ENCODE measurements at places on chromosomes 2 and 18.

DNA sequence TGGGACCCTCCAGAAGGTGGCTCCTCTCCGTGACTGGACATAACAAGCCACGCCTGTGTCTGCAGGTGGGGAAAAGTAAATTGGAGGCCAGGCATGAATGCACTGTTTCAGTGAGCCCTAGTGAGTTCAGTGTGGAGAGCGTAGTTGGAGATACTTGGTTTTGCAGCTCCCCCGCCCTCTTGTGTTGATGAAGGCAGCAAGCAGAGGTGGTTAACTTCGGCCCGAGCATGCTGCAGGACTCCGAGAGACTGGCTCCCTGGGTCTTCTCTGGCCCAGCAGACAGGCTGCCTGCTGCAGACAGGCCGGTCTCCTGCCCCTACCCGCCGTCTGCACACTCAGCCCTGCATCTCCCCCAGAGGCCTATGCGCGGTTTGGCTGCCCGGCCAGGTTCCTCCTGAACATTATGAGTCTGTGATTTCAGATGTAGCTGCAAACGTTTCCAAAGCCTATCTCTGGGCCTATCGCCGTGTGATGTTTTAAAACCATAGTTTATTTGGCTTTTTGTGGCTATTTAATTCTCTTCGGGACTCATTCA is 102.4 kb downstream of the LDLRAD4 start:
- DNase-seq = no peak

- DNase-seq = no peak
These were observed 69.1 kb downstream of the NCAPH start for GRCh38 chr2:96404446-96405373.

GRCh38 chr18:34965108-34965507 is 76.1 kb upstream of the MAPRE2 start:
- no peak for DNase-seq

DNA sequence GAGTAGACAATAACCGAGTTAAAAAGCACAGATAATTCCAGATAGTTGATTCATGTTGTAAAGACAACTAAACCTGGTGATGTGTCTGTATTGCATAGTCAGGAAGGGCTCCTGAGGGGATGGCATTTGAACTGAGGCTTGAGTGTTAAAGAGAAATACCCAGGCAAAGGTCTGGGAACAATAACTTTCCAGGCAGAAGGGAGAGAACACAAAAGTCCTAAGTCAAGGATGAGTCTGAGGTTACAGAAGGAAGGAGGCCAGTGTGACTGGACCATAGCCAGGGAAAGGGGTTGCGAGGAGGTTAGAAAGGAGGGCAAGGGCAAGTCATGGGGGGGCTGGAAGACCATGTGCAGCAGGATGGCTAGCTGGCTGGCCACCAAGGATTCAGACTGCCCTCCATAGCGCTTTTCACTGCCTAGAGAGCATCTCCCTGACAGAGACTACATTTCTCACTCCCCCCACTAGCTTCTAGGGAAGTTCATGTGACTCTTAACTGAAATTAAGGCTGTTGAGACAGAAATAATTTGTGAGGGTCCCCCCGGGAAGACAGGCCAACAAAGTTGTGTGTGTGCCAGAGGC is 135.5 kb upstream of the CREB1 start:
- DNase-seq = no peak

DNA sequence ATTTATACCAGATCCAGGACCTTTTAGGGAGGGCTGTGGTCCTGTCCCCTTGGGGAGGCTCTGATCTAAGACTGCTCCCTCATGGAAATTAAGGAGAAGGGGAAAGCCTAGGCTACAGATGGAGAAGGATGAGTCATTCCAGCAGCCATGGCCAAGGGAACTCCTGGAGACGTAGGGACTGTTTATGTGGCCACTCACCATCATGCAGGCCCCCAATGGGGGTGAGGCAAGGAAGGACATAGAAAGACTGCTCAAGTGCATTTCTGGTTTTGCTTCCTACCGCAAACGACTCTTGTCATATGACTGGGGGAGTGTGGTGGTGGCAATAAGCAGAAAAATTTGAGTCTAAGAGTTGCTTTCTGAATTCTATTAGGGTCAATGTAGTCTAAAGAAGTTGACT is 54.0 kb upstream of the CYP1B1 start:
- no peak for DNase-seq

GRCh38 chr2:137764646-137765045 is 199.6 kb upstream of the HNMT start:
- no peak for DNase-seq

DNA sequence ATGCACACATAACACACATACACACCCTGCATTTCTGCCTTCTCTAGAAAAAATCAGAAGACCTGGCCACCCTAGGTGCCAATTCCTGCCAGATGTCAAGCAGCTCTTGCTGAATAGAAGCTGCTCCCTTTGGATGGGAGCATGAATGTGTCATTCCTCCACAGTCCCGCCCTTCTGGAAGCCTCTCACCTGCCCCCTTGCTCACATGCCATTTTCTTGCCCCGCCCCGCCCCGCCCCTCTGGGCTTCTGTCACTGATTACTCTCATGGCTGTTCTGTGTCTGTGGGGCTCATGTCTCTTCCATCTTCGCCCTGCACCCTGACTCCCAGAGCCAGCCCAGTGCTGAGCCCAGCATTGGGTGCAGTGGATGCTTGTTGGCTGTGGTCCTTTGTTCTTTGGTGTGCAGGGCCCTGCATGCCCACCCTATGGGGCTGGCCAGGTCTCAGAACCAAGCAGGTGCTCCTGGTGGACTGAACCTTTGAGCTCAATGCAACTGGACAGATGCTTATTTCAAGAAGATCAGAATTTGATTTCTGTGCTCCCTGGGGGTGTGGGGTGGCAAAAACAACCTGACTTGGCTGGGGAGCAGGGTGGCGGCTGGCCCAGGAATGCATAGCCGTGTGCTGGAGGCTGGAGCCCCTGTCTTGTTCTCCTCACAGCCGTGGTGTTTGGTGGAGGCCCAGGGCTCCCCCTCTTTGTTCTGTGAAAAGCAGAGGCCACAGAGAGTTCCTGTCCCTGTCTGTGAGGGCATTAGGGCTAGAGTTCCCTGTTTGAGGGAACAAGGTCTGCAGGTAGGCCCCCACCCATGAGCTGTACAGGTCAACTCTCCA is 140.6 kb upstream of the GLI2 start:
- no peak for DNase-seq

DNA sequence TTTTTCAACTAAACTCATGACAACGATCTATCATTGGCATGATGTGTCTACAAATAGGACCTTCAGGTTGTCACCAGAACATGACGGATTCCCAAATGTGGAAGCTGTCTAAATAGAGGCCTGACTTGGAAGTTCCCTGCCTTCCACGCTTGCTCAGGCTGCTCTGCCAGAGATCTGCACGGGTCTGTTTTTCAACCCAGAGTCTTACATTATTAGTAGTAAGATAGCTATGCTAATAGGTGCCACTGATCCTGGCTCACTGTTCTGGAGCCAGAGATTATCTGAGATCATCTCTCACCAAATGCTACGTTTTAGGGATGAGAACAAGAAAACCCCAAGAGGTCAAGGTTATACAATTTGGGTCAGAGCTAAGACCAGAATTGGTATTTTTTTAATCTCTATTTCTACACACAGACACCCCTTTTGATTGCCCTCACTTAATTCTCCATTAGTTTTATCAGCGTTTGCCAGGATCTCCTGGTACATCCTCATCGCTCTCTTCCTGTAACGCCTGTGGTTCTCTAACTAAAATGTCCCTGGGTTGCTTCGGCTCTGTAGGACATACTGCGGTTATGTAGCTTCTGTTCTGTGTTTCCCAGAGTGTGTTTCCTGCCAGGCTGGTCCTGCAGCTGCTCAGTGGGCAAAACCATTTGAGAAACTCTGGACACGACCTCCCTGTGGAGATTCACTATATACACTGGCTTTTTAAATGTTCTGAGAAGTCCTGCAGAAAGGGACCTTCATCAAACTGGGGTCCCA is 5.7 kb downstream of the CDC42EP3 start:
- no peak for DNase-seq

- DNase-seq = no peak
These were observed 85.9 kb upstream of the FOXI3 start for GRCh38 chr2:88538362-88538917.

- no peak for DNase-seq
These were observed 57.5 kb upstream of the TGIF1 start for GRCh38 chr18:3392467-3392855.

DNA sequence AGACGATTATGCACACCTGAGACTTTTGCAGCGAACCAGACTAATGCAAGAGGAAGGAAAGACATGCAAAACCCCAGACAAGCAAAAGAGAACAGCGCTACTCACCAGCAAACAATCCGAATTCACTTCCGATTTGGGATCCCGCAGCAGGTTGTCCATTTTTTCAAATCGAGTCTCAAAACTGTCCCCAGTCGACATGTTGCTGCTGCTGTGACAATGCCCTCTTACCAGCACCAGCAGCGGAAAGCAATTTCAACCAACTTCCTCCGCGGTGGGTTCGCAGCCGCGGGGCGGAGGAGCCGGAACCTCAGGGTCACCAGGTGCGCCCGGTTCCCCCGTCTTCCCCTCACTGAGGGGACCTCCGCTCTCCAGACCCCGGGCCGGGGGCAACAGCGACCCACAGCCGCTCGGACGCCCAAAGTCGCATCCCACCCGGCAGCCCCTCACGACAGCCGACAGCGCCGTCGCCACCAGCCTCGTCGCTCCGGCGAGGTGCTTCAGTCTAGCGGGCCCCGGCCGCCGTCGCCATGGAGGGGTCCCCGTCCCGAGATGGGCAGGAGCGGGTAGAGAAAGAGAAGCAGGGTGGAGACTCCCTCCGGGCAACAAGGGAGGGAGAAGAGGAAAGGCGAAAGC is 784 bp downstream of the ROCK1 start:
- peak; percentile 58 for DNase-seq

Measured in activated gamma-delta T cell treated with anti-CD3 and anti-CD28 coated beads, Interleukin-2, amount 50 U/mL, for 16 hours (primary cell).